Endothelial cell of umbilical vein (primary cell): ENCODE measurements at places on chromosomes 1 and 21. TPM values are rescaled to one million over a fixed set of nuclear protein-coding genes. Genes with fewer than 3 reads are reported as not detected.

DNA sequence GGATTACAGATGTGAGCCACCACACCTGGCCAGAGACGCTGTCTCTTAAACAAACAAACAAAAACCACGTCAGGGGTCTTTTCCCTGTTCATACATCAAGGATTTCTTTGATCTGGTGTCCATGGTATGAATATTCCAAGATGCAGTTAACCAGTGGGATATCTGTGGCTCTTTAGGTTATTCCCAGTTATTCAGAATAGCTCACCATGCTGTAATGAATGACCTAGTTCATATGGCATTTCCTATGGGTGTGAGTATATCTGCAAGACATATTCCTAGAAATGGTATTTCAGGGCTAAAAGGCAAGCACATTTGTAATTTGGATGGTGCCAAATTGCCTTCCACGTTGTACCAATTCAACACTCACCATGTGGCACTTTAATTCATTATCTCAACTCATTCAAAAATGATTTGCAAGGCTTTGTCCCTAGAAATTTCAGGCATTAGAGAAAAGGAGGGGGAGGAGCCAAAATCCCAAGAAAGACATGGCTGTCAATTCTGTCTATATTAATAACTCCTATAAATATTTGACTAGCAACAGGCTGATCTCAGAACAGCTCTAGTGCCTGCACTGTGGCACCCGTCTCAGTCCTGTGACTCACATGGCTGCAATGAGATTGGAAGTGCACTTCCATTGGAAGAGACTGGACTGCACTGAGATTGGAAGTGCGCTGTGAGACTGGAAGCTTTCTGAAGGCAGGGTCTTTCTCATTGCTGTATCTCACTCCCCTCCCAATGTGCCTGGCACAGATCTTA, 6.0 kb upstream of the STMN1 start:
- peak; percentile 59 for DNase-seq
- H3K36me3 ChIP-seq, result no peaks in the 10 kb centered on the region
- peaks cover 3% of the 10 kb centered on the region for H3K27me3 ChIP-seq
- no peak overlapping the region for H3K4me3 ChIP-seq
- H3K27ac ChIP-seq, result peak overlapping the region; percentile 19

- H3K27me3 ChIP-seq, result no peaks in the 10 kb centered on the region
- DNase-seq, result no peak
- no peaks in the 10 kb centered on the region for H3K36me3 ChIP-seq
- H3K4me3 ChIP-seq, result no peak overlapping the region
- no peaks in the 10 kb centered on the region for H3K4me1 ChIP-seq
Observed at GRCh38 chr1:183096894-183097293, 73.7 kb downstream of the LAMC1 start.

DNA sequence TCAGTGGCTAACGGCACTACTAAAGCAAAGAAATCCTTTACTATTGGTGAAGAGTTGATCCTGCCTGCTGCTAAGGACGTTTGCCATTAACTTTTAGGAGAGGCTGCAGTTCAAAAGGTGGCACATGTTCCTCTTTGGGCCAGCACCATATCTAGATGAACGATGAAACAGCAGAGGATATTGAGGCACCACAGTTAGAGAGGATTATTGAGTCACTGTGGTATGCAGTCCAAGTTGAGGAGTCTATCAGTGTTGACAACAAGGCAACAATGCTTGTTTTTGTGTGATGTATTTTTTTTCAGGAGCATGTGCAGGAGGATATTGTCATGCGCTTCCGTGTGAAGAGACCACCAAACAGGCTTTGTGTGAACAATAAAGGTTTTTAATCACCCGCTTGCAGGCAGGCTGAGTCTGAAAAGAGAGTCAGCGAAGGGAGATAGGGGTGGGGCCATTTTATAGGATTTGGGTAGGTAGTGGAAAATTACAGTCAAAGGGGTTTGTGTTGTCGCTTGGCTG, 80.9 kb downstream of the UCHL5 start:
- no peaks in the 10 kb centered on the region for H3K36me3 ChIP-seq
- no peak overlapping the region for H3K4me3 ChIP-seq
- no peak overlapping the region for H3K27ac ChIP-seq
- DNase-seq, result no peak
- no peaks in the 10 kb centered on the region for H3K27me3 ChIP-seq
- no peaks in the 10 kb centered on the region for H3K4me1 ChIP-seq

- no peak overlapping the region for H3K4me3 ChIP-seq
- H3K4me1 ChIP-seq, result no peaks in the 10 kb centered on the region
- no peaks in the 10 kb centered on the region for H3K36me3 ChIP-seq
- H3K27me3 ChIP-seq, result no peaks in the 10 kb centered on the region
- no peak for DNase-seq
- no peak overlapping the region for H3K27ac ChIP-seq
Observed at GRCh38 chr1:177236962-177237361, 66.2 kb downstream of the BRINP2 start.

GRCh38 chr1:174839211-174839610, 160.5 kb upstream of the CACYBP start:
- H3K4me3 ChIP-seq, result no peak overlapping the region
- no peak for DNase-seq
- H3K27me3 ChIP-seq, result no peaks in the 10 kb centered on the region
- no peaks in the 10 kb centered on the region for H3K4me1 ChIP-seq

- no peak overlapping the region for H3K4me3 ChIP-seq
- no peak overlapping the region for H3K27ac ChIP-seq
- no peaks in the 10 kb centered on the region for H3K27me3 ChIP-seq
- no peak for DNase-seq
Observed at GRCh38 chr1:58333511-58333910, 213.0 kb downstream of the OMA1 start.

DNA sequence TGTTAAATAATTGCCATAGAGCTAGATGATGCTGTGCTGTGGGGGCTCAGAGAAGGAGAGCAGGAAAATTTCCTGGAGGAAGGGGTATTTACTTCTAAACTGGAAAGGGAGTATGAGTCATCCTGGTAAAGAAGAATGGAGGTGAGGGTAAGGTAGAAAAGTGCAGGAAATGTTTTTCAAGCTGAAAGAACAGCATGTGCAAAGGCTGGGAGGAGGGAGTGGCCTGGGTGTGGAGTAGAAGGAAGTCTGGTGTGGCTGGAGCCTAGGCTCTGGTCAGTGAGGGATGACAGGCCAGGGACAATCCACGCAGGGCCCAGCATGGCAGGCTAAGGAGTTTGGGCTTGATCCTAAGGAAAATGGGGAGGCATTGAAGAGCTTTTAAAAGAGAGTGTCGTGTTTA, 45.9 kb downstream of the MATN1 start:
- peak; percentile 6 for DNase-seq
- H3K4me3 ChIP-seq, result no peak overlapping the region
- H3K27ac ChIP-seq, result no peak overlapping the region
- H3K36me3 ChIP-seq, result no peaks in the 10 kb centered on the region
- H3K27me3 ChIP-seq, result no peaks in the 10 kb centered on the region
- no peaks in the 10 kb centered on the region for H3K4me1 ChIP-seq

TCHHL1 gene
- not detected in 2 replicates for total RNA-seq

PRAMEF27 gene
- not detected in 2 replicates for total RNA-seq

GNG12 gene
- 145 and 152 TPM in 2 replicates for total RNA-seq
